Endothelial cell of umbilical vein (primary cell): ENCODE measurements at places on chromosomes 5 and 9. TPM values are rescaled to one million over a fixed set of nuclear protein-coding genes. Genes with fewer than 3 reads are reported as not detected.
A peak's percentile ranks its signal among the peaks of the same experiment; 100 is the strongest.

Gene PRRX2
- 0.32 and 0.77 TPM in 2 replicates for total RNA-seq

Gene CMYA5
- total RNA-seq = 0.09 and 0.20 TPM in 2 replicates

DNA sequence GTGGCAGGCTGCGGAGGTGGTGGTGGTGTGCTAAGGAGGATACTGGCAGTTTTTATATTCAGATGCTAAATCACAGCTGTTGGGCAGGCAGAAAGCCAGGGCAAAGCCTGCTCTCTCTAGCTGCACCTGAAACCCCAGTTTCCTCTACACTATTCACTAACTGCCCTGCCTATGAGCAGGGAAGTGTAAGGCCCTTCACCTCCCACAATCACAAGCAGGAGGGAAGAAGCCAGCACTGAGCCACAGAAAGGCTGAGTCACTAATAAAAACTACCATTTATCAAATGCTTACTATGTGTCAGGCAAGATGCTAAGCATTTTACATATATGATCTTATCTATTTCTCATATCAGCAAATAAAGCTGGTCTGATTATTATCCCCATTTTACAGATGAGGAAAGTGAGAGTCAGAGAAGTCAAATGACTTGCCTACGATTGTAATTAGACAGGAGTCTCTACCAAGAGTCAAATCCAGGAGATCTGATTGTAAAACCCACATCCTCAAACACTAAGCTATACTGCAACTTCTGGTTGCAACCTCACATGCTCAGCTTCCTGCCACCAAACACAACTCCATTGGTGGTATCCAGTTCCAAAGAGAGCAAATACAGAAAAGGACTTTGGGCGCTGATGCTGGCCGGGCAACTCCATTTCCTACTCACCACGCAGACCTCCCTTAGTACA is 17.7 kb upstream of the IL6ST start:
- H3K36me3 ChIP-seq = no peaks in the 10 kb centered on the region
- H3K4me1 ChIP-seq = peaks cover 16% of the 10 kb centered on the region
- H3K27me3 ChIP-seq = no peaks in the 10 kb centered on the region
- peak overlapping the region; percentile 56 for H3K27ac ChIP-seq
- DNase-seq = peak; percentile 52

GRCh38 chr5:78905084-78905938 is 79.8 kb downstream of the ARSB start:
- H3K4me3 ChIP-seq = no peak overlapping the region
- H3K36me3 ChIP-seq = no peaks in the 10 kb centered on the region
- H3K27me3 ChIP-seq = no peaks in the 10 kb centered on the region

Gene ITGA1
- total RNA-seq = 1.9 and 3.3 TPM in 2 replicates

Gene ARL14EPL
- total RNA-seq = 0.58 TPM in 1 of 2 replicates, not detected in the other

DNA sequence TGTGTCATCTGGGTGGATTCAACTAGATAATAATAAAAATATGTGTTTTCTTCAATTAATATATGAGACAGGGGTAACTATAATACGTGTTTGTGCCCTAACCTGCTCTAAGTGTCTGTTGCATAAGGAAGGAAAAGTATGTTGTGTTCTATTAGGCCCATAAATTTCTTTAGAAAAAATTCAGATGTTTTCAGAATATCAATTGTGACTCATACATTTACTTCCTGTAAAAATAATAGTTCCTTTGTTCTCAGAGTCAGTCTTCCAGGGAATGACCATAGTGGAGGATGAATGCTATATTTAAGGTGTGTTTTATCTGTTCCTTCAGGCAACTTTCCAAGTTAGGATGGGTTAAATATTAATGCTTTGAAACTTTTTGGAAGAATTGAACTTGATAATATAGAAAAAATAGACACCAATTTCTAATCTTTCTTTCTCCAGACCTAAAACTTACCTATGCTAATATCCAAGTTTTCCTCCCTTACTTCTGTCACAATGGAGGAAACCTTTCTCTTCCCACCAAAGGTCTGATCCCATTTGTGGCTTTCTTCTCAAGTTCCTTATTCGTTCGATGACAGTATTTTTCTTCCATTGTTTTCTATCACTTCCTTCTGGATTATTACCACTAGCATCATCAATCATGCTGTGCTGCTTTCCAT is 49.9 kb downstream of the ISL1 start:
- H3K27ac ChIP-seq = no peak overlapping the region
- H3K36me3 ChIP-seq = no peaks in the 10 kb centered on the region
- H3K4me1 ChIP-seq = no peaks in the 10 kb centered on the region

DNA sequence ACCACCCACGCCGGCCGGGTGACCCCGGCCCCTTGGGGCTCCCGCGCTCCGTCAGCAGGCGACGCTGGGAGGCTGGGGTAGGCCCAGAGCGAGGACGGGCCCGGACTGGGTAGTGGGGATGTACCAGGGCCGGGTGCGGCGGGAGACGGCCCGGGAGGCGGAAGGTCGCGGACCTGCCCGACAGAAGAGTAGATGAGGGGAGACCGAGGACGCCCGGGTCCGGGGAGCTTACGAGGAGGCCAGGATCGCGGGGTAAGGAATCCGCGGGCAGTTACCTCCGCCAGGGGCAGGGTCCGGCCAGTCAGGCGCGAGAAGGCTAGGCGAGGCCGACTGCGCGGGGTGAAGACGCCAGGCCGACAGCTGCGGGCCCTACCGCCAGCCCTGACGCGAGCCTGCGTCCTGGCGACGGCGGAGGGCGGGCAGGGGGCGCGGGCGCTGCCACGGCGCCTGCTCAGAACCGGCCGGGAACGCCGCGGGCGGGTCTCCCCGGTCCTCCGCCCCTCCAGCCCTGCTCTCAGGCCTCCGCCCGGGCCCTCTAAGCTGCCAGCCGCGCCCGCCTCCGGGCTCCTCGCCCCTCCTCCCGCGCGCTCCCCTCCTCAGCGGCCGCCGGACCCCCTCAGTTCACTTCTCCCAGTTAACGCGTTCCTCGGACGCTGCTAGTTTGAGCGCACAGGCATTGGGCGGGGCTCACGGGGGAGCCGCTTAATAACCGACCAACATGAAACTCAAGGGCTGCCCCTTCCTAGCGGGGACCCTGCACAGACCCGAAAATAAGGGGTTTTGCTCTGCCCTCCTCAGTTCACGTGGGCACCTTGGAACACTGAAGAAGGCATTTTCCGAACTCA is at the start of gene CPLANE1:
CPLANE1 (minus strand) TSS at position 407 of the 845 bp plus-strand sequence. CDS start 1,678 bp downstream, outside the sequence.
- no peaks in the 10 kb centered on the region for H3K27me3 ChIP-seq
- peak within 1 kb of the TSS; percentile 85 for H3K27ac ChIP-seq
- peak within 1 kb of the TSS; percentile 96 for H3K4me3 ChIP-seq
- peak; percentile 87 for DNase-seq
- H3K4me1 ChIP-seq = peaks cover 6% of the 10 kb centered on the region

DNA sequence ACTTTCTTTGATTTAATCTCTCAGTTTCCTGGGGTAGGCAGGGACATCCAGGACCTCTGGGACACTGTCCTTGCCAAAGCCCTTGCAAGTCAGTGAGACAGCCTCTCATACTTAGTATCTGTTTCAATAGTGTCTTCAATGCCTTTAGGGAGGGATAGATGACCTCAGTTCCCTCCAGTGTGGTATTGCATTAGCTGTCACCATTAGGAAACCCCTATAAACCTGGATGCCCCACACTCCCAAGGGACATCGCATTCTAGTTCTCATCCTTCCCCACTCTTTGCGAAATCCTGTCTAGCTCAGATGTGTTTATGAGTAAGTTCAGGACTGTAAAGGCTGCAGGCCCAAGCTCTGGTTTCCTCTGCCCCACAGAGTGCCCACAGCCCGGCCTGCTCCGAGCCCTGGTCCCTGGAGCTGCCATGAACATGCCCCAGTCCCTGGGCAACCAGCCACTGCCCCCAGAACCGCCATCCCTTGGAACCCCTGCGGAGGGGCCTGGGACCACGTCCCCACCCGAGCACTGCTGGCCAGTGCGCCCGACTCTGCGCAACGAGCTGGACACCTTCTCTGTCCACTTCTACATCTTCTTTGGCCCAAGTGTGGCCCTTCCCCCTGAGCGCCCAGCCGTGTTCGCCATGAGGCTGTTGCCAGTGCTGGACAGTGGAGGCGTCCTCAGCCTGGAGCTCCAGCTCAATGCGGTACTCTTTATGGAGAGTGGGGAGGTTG is 13.2 kb downstream of the TMEM8B start:
- peaks cover 18% of the 10 kb centered on the region for H3K27me3 ChIP-seq
- H3K4me3 ChIP-seq = no peak overlapping the region
- DNase-seq = no peak

Gene GRXCR2
- total RNA-seq = not detected in 2 replicates

- H3K4me1 ChIP-seq = no peaks in the 10 kb centered on the region
- H3K27ac ChIP-seq = no peak overlapping the region
- DNase-seq = no peak
- no peaks in the 10 kb centered on the region for H3K27me3 ChIP-seq
- H3K36me3 ChIP-seq = no peaks in the 10 kb centered on the region
These were observed 532.7 kb upstream of the ST8SIA4 start for GRCh38 chr5:101435768-101436167.

Gene PTGS1
- 14.6 and 45.2 TPM in 2 replicates for total RNA-seq

- no peak overlapping the region for H3K4me3 ChIP-seq
- DNase-seq = no peak
- H3K27ac ChIP-seq = no peak overlapping the region
- no peaks in the 10 kb centered on the region for H3K27me3 ChIP-seq
- H3K36me3 ChIP-seq = no peaks in the 10 kb centered on the region
These were observed 53.8 kb upstream of the SNCAIP start for GRCh38 chr5:122258241-122258640.

DNA sequence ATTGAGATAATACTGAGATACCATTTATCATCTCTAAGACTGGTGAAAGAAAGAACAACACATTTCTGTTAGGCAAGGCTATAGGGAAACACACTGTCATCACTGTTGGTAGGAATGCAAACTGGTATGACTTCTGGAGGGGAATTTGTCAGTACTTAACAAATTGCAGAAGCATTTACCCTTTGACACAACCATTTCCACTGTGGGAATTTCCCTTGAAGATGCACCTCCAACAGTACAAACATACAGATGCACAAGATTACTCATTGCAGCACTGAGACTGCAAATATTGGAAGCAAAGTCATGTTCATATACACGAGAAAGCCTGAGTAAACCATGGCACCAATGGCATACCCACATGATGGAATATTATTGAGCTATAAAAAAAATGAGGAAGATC is 17.6 kb downstream of the GM2A start:
- no peaks in the 10 kb centered on the region for H3K27me3 ChIP-seq
- H3K4me3 ChIP-seq = no peak overlapping the region
- H3K27ac ChIP-seq = no peak overlapping the region
- no peak for DNase-seq
- H3K36me3 ChIP-seq = no peaks in the 10 kb centered on the region

Gene THOC3
- 35.0 and 66.3 TPM in 2 replicates for total RNA-seq

- no peaks in the 10 kb centered on the region for H3K27me3 ChIP-seq
- H3K4me1 ChIP-seq = peaks cover 3% of the 10 kb centered on the region
- no peak overlapping the region for H3K27ac ChIP-seq
- no peak overlapping the region for H3K4me3 ChIP-seq
- no peak for DNase-seq
These were observed 120.7 kb downstream of the PAPPA start for GRCh38 chr9:116274293-116274692.

DNA sequence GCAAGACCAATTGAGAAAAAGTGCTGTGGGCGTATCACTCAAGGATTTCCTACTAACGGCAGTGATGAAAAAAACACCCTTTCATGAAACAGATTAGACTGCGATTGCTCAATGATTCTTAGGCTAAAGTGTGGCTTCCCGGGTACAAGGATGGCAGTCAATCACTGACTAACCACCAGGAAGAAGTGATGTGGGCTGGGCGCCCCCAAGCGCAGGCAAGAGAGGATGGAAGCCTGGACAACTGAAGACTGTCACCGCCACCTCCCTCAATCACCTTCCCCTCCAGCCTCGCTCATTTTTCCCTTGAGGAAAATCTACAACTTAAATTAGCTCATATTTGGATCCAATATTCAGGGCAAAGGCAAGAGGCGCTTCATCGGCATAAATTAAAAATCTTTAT is 707.2 kb downstream of the MTRR start:
- DNase-seq = no peak
- no peak overlapping the region for H3K27ac ChIP-seq
- H3K36me3 ChIP-seq = no peaks in the 10 kb centered on the region

- no peaks in the 10 kb centered on the region for H3K36me3 ChIP-seq
- H3K4me3 ChIP-seq = no peak overlapping the region
- H3K4me1 ChIP-seq = no peaks in the 10 kb centered on the region
- DNase-seq = no peak
- no peaks in the 10 kb centered on the region for H3K27me3 ChIP-seq
These were observed 10.6 kb downstream of the GRIN3A start for GRCh38 chr9:101727612-101728524.

DNA sequence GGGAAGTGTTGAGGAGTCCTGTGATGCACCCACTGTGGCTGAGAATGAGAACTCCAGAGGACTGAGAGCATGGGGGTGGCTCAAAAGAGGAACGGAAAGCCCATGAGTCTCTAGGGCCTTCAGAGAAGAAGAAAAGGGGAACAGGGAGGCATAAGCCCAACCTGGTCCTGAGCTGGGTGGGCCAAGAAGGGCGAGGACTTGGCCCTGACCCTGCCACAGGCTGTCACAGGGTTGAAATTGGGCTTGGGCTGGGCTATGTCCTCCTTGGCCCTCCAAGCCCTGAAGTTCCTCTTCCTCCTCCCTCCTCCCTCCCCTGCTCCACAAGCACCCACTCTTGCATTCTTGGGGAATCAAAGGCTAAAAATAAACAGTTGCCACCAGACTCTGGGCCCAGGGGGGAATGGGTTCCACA is 49.3 kb upstream of the PPARGC1B start:
- no peaks in the 10 kb centered on the region for H3K4me1 ChIP-seq
- H3K27me3 ChIP-seq = peaks cover 37% of the 10 kb centered on the region
- no peak overlapping the region for H3K27ac ChIP-seq
- no peak for DNase-seq

DNA sequence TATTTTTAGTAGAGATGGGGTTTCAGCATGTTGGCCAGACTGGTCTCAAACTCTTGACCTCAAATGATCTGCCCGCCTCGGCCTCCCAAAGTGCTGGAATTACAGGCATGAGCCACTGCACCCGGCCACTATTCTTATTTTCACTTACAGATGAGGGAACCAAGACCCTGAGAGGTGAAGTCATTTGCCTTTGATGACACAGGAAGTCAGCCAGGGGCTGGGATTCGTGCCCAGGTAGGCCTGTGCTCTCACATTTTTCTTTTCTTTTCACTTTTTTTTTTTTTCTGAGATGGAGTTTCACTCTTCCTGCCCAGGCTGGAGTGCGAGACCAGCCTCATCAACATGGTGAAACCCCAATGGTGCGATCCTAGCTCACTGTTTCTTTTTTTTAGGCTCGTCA is 22.2 kb downstream of the ENG start:
- H3K27me3 ChIP-seq = no peaks in the 10 kb centered on the region
- H3K4me1 ChIP-seq = peaks cover 55% of the 10 kb centered on the region
- H3K4me3 ChIP-seq = no peak overlapping the region
